ENCODE measurements at places on chromosomes 7 and 10. TPM values are rescaled to one million over a fixed set of nuclear protein-coding genes. Genes with fewer than 3 reads are reported as not detected.

DNA sequence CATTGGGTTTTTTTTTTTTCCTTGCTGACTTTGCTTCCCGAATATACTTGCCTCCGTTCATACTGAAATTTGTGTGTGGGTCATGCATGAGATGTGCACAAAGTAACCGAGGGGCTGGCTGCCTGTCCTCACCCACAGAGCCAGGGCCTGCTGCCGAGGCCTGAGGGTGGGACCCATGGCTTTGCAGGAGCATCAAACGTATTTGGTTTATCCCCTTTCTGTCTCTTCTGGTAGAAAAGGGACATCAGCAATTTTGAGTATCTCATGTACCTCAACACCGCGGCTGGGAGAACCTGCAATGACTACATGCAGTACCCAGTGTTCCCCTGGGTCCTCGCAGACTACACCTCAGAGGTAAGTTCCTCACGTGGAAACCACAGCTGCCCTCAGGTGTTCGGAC is 3.5 kb upstream of the LRRC18 start:
- no peaks in the 10 kb centered on the region for H3K27me3 ChIP-seq
- peaks cover 13% of the 10 kb centered on the region for H3K4me1 ChIP-seq
- H3K27ac ChIP-seq: no peak overlapping the region
- DNase-seq: no peak

GRCh38 chr7:122136639-122137245 is 7.3 kb downstream of the AASS start:
- no peaks in the 10 kb centered on the region for H3K4me1 ChIP-seq
- H3K27ac ChIP-seq: no peak overlapping the region
- no peak overlapping the region for H3K4me3 ChIP-seq
- peak; percentile 24 for DNase-seq
- no peaks in the 10 kb centered on the region for H3K36me3 ChIP-seq

KLF14 gene
- 0.18 TPM for polyA plus RNA-seq

PYROXD2 gene
- 14.4 TPM for polyA plus RNA-seq

- peaks cover 9% of the 10 kb centered on the region for H3K36me3 ChIP-seq
- H3K27me3 ChIP-seq: no peaks in the 10 kb centered on the region
- H3K4me1 ChIP-seq: no peaks in the 10 kb centered on the region
- no peak overlapping the region for H3K27ac ChIP-seq
Observed at GRCh38 chr7:156816943-156817572, 75.9 kb downstream of the LMBR1 start.
